ENCODE measurements at places on chromosomes 2 and 18.
A peak's percentile ranks its signal among the peaks of the same experiment; 100 is the strongest.

- no peak for DNase-seq
Observed at GRCh38 chr2:48126162-48126561, 219.9 kb upstream of the FBXO11 start.

DNA sequence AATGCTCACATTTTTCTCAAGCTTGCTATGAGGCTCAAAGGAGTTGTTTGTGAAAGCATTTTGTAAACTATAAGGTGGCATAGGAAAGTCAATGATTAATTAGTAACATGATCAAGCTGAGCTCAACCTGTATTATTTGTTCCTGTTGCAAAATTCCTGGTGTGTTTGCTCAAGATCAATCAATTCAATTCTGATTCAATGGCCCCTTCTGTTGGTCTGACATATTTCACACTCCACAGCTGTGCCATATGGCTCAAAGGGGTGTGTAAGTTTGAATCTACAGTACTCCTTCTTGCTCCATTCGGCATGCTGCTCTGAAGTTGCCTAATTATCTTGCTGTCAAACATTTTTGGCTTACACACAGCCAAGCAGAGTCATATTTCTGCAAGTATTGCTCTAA lies 341.6 kb upstream of the LRP1B start:
- DNase-seq: no peak

GRCh38 chr2:60614319-60614718 lies 60.9 kb upstream of the BCL11A start:
- no peak for DNase-seq

DNA sequence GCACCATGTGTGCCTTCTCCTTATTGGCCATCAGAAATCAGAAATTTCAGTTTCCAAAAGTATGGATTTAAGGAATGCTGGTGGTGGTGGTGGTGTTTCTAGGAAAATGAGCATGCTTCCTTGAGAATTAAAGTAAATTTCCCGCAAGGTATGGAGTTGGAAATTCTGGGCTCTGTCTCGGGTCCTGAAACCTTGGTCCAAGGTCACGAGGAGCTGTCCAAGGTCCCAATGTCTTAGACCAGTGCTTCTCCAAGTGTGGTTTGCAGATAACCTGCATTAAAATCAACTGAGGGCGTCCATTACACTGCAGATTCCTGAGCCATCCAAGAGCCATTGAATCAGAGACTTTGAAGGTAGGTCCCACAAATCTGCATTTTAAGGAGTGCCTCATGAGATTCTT lies 210.9 kb upstream of the PKDCC start:
- DNase-seq: peak; percentile 15

DNA sequence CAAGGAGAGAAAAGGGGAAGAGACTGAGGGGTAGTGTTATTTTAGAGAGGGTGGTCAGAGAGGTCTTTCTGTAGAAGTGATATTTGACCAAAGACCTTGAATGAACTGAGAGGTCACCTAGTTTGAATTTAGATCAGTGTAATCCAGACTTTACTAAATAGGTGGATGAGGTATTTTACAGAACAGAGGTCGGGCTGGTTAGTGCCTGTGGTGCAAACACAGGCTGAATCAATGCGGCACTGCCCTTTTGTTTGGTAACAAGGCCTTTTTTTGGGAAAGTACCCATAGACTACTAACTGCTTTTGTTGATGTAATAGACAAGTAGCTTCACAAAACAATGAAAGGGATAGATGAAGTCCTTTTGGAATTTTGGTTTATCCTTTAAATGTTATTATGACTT lies 15.9 kb downstream of the RAPGEF4 start:
- no peak for DNase-seq

GRCh38 chr2:131641414-131642206 lies 113.9 kb downstream of the CCDC74A start:
- no peak for DNase-seq

GRCh38 chr18:59861963-59862819 lies 37.6 kb upstream of the PMAIP1 start:
- no peak for DNase-seq

DNA sequence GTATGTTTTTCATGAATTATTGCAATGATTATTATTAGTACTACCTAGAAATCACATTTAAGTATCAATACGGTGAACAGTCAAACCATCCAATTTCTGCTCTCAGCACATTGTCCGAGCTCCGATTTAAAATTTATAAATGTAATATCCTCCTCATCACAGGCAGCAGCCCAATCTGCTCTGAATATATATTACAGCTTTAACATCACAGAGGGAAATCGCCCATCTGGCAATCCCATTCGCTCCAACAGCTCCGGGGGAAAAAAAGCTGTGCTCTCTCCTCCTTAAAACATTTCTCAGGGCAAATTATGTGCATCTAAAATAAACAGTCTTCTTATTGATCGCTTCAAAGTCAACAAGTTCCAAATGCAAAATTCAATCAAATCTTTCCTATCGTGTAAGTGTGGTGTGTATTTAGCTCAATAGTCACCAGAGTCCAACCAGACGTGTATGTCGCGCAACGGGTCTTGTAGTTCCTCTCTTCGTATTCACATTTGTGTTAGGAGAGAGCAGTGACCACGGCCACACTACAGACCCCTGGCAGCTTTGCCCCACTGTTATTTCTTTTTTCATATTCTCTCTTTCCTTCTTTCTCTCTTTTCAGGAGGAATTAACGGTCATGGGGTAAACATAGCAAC lies 2.4 kb downstream of the FIGN start:
- no peak for DNase-seq

DNA sequence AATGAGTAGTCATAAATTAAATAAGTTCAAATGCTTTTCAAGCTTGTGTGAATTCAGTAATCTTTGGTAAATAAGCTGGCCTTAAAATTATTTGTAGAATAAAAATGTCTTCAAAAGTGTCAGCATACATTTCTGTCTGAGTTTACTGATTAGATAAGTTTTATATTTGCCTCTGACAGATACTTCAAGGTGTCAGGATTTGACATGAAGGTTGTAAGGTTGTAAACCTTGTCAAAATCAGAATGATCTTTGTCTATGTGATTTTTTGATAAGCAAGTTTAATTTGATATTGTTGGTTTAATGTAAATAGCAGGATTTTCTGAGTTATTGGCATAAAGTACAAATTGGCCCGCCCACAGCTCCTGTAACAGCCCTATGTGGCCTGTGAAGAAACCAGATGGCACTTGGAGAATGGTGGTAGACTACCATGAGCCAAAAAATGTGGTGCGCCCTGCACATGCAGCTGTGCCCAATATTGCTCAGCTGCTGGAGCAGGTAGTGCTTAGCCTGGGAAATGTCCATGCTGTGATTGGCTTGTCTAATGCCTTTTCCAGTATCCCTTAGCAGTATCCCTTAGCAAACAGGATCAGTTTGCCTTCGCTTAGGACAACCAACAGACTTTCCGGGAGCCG lies 188.0 kb upstream of the SPHKAP start:
- DNase-seq: no peak

DNA sequence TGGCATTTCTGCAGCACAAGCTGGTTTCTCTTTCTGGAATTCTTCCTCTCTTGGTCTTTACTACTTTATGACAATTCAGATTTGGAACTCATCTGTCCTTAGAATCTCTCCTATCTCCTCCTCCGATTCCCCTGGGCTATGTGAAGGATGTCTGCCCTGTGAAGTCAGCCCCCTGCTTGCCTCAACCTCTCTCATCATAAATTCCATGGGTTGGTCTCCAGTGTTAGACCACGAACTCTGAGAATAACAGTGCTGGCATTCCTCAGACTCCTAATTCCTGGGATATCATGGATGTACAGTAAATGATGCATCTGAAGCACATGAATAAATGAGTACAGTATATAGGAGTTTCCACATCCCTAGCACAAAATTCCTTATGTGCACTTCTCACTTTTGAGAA lies 21.0 kb upstream of the CYRIA start:
- no peak for DNase-seq

GRCh38 chr2:226873826-226874225 lies 38.0 kb downstream of the RHBDD1 start:
- no peak for DNase-seq

DNA sequence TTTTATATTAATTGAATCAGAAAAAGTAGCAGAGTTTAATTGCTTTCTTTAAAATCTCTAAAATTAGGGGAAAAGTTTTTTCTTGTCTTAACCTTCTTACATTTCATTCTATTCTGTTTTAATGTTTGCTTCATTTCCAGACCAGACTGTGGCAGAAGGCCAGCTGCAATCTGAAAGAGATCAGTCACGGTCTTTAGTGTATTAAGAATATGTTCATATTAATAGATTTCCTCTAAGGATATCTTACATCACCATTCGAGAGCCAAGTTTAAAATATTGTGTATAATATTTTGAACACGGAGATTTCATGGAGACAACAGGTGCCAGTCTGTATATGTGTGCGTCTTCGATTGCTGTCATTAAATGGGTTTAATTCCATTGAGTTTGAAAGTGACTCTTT lies 230.9 kb upstream of the ZSWIM2 start:
- no peak for DNase-seq

DNA sequence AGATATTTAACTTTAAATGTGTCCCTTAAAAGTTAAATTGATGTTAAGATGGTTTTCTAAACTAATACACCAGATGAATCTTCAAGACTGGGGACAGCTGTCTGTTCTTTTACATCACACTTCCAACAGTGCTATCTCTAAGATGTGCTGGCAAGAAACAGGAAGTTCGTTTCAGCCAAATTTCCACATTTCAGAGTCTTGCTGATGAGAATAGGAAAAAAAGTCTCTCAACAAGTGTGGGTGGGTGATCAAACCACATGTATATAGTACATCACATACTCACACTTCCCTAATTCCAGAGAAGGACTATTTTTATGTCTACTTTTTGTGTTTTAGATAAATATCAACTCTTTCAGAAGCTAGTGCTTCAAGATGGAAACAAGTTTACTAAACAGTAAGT lies 1712.8 kb upstream of the TMEFF2 start:
- DNase-seq: no peak

- DNase-seq: no peak
Observed at GRCh38 chr18:76958692-76959341, 136.5 kb downstream of the ZNF236 start.

GRCh38 chr18:48754993-48755473 lies 195.7 kb downstream of the SMAD7 start:
- DNase-seq: no peak

DNA sequence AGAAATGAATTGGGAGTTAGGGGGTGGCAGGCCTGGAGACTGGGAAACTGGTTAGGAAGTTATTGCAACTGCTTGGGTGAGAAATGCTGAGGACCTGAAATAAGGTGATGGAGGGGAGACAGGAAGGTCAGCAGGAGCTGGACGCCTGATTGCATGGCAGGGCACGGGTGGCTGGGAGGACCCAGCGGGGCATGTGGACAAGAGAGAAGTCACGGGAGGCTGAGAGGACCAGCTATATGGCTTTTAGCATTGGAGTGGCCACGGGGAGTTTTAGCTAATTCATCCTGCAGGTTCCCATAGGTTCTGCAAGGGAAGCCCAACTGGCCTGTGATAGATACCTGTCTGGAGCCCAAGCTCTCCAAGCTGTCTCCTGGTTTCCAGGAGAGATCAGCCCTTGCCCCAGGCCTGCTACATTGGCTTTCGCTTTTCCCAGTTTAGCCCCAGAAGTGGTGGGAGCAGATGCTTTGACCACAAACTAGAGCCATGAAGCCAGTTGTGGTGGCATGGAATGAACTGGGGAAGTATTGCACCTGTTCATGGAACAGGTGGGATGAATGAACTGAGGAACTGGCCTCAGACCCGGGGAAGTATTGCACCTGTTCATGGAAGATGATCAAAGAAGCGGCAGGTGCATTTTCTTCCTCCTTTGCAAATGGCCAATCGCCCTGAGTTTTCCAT lies 93.6 kb upstream of the TAF1B start:
- DNase-seq: no peak

GRCh38 chr18:68742206-68742605 lies 27.3 kb upstream of the TMX3 start:
- DNase-seq: no peak

DNA sequence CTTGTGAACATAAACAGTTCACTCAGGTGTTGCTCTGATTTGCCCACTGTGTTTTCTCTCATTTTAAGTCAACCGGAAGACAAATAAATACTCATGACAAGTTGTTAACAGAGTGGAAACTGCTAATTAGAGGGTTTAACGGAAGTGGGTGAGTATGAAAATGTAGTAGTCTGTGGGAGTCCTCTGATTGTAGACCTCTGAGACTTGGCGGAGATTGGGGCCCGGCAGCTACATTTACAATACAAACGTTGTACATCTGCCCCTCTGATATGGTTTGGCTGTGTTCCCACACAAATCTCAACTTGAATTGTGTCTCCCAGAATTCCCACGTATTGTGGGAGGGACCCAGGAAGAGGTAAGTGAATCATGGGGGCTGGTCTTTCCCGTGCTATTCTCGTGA lies 107.3 kb upstream of the FAM98A start:
- no peak for DNase-seq

GRCh38 chr2:226772389-226773179 lies 27.0 kb downstream of the IRS1 start:
- no peak for DNase-seq
